Effector CD4-positive, alpha-beta T cell (primary cell): ENCODE measurements at places on chromosomes 3 and 15.
A peak's percentile ranks its signal among the peaks of the same experiment; 100 is the strongest.

- DNase-seq, result no peak
Observed at GRCh38 chr15:91589360-91589759, 264.1 kb upstream of the SLCO3A1 start.

GRCh38 chr15:73927003-73927475 is 777 bp downstream of the LOXL1 start:
- DNase-seq, result no peak

DNA sequence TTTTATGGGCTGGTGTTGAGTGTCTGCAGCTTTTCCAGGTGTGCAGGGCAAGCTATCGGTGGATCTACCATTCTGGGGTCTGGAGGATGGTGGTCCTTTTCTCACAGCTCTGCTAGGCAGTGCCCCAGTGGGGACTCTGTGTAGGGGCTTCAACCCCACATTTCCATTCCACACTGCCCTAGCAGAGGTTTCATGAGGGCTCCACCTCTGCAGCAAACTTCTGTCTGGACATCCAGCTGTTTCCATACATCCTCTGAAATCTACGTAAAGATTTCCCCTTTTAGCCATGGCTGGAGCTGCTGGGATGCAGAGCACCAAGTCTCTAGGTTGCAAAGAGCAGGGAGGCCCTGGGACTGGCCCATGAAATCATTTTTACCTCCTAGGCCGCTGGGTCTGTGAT is 11.6 kb downstream of the RFX7 start:
- DNase-seq, result no peak

GRCh38 chr3:57939775-57940174 is 68.4 kb upstream of the FLNB start:
- no peak for DNase-seq

DNA sequence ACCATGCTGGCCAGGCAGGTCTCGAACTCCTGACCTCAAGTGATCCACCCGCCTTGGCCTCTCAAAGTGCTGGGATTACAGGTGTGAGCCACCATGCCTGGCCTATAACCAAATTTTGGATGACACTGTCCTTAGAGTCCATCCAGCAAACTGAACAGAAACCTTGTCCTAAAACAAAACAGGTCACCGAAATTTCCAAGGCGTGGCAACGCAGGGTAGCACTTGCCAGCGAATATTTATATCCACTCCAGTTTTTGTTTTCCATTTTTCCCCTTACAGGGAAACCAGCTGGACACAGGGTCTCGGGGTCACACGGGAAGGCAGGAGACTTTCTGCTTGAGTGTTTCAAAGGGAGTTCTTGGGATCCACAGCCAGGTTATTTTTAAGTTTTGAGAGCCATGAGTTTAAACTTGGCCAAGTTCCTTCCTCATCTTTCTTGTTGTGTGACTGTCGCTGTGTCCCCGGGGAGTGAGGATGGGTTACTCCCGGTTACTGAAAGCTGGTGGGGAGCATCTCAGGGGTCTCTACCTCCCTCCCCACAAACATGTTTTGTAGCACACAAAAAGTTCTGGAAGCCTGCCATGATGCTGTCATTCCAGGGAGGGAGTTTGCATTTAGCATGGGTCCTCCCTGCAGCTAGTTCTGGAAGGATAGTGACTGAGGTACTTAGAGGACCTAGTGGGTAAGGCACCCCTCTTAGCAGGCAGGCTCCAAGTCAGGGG is 12.6 kb downstream of the LIMD1 start:
- no peak for DNase-seq

GRCh38 chr3:108393128-108393900 is 97.0 kb downstream of the HHLA2 start:
- no peak for DNase-seq

GRCh38 chr15:50905055-50905454 is 3.4 kb upstream of the AP4E1 start:
- DNase-seq, result no peak

DNA sequence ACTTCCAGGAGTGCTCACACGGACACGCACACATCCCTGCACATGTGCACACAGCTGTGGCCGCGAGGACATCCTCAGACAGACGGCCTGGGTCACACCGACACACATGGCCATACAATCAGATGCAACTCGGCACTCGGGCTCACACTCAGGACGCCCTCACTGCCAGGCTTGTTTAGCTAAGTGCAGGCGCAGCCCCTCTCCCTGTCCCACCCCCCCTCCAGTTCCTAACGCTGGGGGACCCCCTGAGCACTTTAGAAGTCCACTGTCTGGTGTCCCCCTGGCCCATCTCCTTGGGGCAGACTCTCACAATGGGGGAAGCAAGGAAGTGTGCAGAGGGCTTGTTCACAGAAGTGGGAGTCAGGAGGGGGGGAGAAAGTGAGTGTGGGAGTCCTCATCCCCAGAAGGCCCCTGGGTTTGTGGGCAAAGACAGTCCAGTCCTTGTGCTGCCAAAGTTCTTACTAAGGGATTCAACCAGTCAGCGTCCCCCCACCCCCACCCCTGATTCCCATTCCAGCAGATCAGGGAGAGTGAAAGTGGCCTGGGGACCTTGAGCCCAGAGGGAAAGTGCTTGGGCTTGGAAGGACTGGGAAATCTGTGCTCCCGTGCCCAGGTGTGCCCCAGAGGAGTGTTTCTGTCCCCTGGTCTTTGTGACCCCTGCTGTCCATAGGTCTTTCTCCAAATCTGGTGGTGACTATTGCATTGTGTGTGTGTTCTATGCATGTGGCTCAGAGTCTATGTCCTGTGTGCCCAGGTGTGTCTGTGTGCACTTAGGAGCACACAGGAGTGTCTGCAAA is 767 bp upstream of the GATA2 start:
- no peak for DNase-seq

DNA sequence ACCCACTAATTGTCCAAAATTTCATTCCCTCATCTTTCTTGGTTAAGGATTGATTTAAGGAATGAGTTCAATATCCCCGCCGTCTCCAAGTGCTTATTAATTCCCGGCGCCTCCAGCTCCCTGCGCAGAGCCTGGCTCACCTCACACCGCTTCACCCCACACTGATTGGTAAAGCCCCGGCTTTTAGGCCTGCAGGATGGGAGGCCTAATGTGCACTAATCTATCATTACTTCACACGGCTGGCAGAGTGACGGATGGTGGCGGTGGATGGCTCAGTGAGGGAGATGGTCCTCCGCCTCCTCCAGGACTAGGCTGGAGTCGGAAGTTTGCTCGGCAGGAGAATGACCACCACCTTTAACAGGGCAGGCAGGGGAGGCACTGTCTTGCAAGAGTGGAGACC is 81.7 kb downstream of the MEGF11 start:
- DNase-seq, result no peak

GRCh38 chr3:183494341-183494740 is 61.2 kb downstream of the KLHL6 start:
- DNase-seq, result no peak

DNA sequence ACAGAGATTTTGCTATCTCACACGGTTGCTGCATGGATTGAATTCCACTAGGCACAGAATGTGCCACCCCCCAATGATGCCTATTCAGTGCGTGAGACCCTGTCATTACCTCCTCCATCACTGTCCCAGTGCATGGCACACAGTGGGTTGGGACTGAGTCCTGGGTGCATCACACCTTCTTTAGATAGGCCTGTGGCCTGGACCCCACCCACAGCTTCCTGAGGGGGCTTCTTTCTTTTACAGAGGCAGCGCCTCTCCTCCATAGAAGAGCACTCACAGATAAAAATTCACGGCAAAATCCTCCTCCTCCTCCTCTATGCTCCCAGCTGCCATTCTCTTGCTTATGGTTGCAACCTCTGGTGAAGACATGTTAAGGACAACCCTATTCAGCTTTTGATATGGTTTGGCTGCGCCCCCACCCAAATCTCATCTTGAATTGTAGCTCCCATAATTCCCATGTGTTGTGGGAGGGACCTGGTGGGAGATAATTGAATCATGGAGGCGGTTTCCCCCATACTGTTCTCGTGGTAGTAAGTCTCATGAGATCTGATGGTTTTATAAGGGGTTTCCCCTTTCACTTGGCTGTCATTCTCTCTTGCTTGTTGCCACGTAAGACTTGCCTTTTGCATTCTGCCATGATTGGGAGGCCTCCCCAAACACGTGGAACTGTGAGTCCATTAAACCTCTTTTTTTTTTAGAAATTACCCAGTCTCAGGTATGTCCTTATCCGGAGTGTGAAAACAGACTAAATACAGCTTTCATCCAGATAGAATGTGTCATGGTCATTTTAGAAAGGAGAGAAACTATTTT is 147.6 kb downstream of the KLF13 start:
- no peak for DNase-seq

DNA sequence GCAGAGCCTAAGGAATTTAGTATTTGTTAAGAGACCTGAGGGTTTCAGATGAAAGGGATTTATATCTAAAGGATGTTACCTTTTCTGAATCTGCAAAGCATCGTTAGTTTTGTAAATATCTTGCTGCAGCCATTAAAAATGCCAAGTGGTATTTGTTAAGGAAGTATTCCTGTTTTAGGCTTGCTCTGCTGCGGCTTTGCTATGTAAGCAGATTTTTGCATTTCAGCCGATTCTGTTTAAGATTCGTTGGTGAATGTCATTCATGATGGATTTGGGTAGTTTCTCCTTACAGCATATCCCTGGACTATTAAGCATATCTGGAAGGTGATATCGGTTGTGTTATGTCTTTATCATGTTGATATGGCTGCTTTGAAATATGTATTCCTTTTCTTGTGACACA is 1.0 kb downstream of the USP8 start:
- DNase-seq, result no peak

DNA sequence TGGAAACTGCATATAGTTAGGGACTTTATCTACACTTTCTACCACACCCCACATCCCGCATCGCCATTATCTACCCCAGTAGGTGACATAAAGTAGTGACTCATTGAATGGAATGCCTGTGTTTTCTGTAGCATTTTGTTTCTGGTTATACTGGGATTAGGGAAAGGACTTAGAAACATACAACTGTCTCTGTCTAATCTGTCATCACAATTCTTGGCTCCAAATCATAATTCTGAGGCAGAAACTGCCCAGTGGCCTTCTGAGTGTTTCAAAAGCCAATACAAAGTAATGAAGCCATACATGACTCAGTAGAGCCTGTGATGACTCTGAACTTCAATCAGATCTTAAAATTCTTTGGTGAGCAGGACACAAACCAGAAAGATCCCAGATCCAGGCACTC is 115.7 kb upstream of the CHRM5 start:
- DNase-seq, result no peak

DNA sequence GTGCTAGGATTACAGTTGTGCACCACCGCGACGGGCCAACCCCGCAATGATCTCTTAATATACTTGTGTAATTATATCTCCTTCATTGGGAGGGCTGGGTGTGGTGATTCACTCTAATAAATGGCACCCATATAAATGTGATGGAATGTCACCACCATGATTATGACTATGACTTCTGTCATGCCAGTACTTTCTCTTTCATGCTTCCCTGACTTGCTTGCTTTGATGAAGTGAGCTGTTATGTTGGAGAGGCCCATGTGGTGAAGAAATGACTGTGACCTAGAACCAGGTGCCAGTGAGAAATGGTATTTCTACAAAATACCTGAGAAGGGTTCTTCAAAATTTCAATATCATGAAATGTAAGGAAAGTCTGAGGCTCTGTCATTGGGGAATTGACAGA is 24.4 kb upstream of the TP63 start:
- no peak for DNase-seq

DNA sequence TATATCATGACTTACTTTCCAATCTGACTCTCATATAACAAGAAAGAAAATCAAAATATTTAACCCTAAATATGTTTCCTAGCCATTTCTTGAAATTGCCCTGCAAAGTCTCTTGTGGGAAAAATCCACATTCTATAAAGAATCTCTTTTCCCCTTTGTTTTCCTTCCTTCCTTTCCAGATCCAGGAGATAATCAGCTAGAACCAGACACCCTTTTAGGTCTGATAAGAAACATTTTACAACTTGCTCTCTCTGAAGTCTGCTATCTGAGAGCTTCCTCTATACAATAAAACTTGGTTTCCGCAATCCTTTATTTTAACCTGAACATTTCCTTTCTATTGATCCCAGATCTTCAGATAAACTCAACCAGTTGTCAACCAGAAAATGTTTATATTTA is 100.5 kb upstream of the RNU6-1 start:
- DNase-seq, result no peak

- DNase-seq, result no peak
Observed at GRCh38 chr3:41467481-41467880, 268.2 kb downstream of the CTNNB1 start.

GRCh38 chr3:36155515-36155914 is 224.8 kb upstream of the STAC start:
- DNase-seq, result no peak

DNA sequence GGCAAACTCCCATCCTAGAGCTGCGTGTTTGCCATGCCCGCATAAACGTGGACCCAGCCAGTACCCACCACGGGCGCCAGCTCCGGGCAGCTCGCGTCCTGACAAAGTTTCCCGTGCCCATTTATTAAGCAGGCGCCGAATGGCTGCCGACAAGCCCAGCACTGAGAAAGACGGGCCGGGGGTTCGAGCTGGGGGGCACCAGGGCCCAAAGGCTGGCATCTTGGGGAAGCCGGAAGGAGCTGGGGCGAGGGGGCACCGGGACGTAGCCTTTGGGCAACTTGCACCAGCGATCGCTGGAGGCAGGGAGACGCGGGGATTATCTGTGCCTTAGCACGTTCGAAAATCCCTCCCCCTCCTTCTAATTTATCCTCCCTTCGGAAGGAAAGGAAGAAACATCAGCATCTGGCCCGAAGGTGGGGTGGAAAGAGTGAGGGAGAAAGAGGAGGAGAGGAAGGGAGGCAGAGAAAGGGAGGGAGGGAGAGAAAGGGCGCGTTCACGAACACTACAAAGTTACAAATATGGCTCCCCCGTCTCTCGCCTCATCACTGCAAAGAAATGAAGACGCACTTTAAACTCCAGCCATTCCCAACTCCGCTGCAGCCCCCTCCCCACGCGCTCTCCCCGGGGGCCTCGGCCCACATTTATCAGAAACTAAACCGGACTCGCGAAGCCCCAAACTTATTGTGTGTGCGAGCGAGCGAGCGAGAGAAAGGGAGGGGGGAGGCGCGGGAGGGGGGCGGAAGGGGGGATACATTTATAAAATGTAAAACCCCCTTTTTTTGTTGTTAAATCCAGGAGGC is 1.0 kb downstream of the ANP32A start:
- DNase-seq, result peak; percentile 15

- no peak for DNase-seq
Observed at GRCh38 chr3:4751502-4752101, 227.6 kb upstream of the BHLHE40 start.

- no peak for DNase-seq
Observed at GRCh38 chr3:39668420-39668819, 141.0 kb upstream of the MYRIP start.
